ENCODE measurements at places on chromosomes 11 and 22.

- no peak for DNase-seq
Measured at GRCh38 chr11:11004069-11004468, 146.2 kb upstream of the ZBED5 start.

DNA sequence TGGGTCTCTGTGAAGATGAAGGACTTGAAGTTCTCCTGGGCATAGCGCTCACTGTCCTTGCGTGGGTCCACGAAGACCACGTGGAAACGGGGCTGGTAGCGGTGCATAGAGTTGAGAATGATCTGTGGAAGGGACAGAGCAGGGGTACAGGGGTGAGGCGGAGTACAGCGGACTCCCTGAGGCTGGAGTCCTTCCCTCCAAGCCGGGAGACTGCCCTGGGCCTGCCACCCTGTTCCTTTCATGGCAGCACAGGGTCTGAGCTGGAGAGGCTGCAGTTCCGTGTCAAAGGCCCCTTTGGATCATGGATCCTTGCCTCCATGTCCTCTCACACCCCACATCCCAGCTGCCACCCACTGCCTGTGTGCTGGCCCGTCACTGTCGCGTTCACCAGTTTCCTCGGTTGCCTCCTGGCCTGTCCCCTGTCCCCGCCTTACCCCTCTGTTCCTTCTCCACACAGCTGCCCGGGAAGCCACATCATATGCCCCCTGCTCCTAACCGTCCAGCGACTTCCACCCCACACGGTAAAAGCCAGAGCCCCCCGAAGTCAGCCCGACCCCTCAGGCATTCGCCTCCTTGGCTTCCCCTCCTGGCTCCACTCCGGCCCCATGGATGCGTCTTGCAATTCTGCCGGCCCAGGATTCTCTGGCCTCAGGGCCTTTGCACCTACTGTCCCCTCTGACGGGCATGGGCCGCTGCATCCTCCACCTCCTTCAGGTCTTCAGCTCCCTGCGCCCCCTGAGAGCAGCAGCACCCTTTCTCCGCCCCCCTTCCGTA, 3.4 kb upstream of the NUDT8 start:
- no peak for DNase-seq

DNA sequence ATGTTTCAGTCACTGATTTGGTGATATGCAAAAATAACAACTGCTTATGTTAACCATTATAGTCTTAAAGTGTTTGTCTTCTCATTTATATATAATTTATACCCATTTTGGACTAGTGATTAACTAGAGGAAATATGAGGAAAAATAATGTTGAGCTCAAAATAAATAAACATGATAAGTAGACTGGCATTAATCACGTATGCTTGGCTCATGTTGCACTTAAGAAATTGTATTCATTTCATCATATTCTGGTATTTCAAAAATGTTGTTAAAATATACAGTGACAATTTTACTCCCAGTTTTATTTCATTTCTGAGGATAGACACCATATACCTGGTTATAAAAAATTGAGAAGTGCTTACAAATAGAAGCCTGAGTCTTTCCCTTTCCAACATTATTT, 3.8 kb upstream of the OR10D3 start:
- DNase-seq = no peak

GRCh38 chr11:44578279-44578678, 12.8 kb downstream of the CD82 start:
- DNase-seq = no peak

DNA sequence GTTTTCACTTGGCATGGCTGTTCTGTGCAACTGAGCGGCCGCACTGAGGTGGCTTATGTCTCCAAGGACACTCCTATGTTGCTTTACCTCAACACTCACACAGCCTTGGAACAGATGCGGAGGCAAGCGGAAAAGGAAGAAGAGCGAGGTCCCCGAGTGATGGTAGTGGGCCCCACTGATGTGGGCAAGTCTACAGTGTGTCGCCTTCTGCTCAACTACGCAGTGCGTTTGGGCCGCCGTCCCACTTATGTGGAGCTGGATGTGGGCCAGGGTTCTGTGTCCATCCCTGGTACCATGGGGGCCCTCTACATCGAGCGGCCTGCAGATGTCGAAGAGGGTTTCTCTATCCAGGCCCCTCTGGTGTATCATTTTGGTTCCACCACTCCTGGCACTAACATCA, 2.1 kb downstream of the CLP1 start:
- no peak for DNase-seq

GRCh38 chr22:29083933-29084591, 11.2 kb downstream of the KREMEN1 start:
- no peak for DNase-seq

GRCh38 chr11:88353835-88354496, 16.4 kb upstream of the CTSC start:
- DNase-seq = no peak

- DNase-seq = no peak
Measured at GRCh38 chr11:111231836-111232235, 13.7 kb upstream of the POU2AF2 start.

GRCh38 chr22:22553735-22554586, 5.1 kb downstream of the PRAME start:
- no peak for DNase-seq

DNA sequence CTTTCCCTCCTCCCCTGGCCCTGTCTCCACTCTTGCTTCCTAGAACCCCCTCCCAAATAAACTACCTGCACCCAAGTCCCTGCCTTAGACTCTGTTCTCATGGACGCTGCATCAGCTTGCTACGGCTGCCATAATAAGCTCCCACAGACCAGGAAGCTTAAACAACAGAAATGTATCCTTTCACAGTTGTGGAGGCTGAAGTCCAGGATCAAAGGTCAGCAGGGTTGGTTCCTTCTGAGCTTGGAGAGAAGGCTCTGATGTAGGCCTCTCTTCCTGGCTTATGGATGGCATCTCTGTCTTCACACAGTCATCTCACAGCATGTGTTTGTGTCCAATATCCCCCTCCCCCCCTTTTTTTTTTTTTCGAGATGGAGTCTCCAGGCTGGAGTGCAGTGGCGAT, 23.4 kb downstream of the CBX7 start:
- DNase-seq = no peak

DNA sequence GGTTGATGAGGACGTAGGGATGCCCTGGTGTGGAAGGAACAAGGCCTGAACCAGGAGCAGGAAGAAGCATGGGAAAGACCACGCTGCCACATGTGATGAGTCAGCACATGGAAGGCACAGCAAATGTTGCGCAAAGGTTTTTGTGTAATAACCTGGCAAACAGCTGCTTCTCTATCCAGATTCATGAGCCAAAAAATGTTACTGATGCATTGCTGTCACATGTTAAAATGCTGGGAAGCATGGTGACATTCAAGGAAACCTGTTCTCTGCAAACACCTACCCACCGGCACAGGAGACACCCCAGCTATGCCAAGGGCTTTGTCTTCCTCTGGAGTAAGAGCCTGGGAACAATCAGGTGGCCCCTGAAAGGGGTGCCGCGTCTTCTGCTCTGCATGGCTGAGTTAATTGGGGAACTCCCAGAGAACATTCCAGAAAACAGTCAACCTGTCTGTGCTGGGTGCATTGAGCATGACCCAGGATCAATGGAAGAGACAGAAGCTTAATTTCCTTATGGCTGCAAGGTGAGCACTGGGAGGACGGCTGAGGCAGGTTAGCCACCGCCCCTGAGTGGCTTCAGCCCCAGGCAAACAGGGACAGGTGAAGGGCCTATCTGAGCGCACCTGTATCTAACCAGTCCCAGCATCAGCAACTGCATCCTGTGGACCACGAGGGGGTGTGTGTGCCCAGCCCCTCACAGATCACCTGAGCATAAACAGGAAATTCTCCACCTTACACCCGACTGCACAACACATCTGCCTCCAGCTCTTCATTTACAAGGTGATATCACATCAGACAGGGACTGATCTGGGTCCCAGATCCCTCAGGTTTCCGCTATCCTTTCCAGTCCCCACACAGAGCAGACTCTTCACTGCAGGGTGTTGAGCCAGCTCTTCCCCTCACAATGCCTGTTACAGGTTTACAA, 108.4 kb downstream of the GGTLC2 start:
- DNase-seq = no peak

DNA sequence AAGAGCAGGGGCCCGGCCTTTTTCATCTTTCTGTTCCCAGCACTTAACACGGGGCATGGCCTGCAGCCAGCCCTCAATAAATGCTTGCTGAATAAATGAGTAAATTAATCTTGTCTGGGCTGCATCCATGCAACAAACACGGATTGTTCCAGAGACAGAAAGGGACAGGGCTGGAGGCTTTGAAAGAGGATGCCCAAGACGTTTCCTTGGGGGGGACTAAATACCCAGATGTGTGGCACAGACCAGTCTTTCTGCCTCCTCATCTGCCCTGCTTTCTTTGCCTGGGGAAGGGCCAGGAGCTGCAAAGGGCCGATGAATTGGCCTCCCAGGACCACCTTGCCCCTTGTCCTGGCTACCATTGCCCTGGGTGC, 40.4 kb downstream of the SHISAL1 start:
- no peak for DNase-seq

DNA sequence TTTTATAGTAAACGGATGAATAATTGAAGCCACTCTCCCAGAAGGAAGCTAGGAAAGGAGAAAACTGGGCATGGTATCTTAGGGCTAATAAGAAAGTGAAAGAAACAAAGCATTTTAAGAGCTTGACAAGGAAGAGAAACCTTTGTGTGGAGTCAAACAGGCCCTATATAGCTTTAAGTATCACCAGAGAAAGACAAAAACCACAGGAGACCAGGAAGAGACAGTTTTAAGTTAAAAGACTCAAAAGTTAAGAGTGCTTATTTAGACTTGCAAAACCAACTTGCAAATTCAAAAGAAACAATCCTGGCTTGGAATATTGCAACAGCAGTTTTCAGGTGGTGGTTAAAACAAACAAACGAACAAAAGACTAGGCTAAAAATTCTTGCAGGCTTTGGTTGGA, 3.4 kb downstream of the PAK1 start:
- no peak for DNase-seq

DNA sequence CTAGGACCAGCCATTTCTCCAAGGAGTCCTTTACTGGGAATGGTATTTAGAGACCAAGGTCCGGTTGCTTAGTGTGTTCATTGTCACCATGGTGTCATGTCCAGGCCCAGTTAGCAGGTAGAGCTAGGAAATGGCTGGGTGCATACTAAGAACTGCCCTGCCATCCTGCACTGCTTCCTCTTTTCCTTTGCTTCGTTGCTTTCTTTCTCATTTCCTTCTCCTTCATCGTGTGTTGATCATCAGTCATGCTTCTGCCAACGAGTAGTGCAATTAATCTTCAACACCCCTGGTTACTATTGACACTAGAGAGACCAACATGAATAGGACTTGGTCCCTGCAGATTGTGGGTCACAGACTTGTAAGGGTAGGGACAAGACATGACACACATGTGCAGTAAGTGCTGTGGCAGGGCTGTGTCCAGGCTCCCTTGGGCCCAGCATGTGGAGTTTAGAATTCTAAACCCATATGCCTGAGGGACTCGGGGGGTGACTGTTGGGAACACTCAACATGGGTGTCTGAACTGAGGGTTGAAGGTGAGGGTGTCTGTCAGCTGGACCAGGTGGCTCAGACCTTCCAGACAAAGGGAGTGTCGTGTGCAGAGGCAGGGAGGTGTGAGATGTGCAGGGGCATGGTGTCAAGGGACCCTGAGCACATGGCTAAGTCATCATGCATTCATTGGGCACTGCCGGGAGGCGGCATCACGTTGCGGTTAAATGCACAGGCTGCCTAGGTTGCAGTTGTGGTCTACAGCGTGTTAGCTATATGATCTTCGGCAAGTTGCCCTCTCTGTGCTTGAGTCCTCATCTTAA, 42.6 kb downstream of the ST14 start:
- no peak for DNase-seq

DNA sequence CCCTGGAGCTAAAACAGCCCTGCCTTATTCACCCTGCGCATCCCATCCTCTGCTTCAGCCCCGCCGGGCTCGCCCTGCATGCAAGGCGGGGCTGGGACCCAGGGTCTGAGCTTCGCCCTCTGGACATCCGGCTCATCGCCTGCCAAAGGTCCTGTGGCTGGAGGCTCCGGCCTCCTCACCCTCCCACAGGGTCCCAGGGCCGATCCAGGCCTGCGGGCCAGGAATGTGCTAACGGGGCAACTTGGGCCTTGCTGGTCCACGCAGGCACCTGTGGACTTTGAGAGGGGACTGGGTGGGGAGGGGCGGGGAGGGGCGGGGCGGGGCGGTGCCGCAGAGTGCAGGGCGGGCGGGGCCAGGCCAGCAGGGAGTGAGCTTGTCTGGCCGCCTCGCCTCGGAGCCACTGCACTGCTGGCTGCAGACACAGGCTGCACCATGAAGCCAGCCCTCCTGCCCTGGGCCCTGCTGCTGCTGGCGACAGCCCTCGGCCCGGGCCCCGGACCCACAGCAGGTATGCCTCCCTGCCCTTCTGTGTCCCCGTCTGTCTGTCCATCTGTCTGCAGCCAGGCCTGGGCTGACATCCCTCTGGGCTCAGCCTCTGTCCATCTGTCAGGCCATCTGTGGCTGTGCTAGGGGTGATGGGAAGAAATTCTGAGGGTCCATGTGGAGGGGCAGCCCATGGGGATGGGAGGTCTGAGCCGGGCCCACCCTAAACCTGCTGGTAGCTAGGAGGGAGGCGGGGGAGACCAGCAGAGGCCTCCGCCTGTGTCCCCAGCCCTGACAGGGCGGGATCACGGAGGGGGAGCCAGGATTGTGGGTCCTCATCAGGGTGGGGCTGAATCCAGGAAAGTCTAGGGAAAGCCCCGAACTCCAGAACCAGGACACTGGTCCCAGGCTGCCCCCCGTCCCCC, at the start of gene SUSD2:
SUSD2 (plus strand) TSS at position 400 of the 908 bp plus-strand sequence; CDS start at position 433, 33 bp downstream.
- no peak for DNase-seq

Data from activated CD4-positive, alpha-beta T cell treated with anti-CD3 and anti-CD28 coated beads for 4 hours (primary cell).